Iris pigment epithelial cell (primary cell): ENCODE measurements at places on chromosomes 5 and 9.

GRCh38 chr5:149426931-149427330 is 47.8 kb upstream of the IL17B start:
- peak; percentile 51 for DNase-seq

GRCh38 chr5:154369682-154370081 is 76.1 kb upstream of the SAP30L start:
- peak; percentile 62 for DNase-seq

- DNase-seq = peak; percentile 80
Observed at GRCh38 chr9:88458716-88459465, 70.6 kb downstream of the SPIN1 start.

DNA sequence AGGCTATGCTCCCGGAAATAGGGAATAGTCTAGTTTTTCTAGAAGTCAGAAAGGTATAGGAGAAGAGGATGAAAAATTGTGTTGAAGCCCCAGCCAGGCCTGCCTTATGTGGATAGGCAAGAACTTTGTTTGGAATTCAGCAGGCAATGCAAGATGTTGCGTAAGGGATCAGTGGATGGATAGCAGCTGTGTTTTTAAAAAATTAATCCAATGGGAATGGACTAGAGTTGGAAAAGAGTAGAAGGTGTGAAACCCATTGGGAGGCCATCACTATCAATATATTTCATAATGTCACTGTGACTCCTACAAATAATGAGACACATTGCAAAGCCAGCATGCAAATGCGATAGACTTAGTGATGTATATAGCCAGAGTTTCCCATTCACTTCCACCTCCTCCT is 281.9 kb downstream of the MARCHF11 start:
- no peak for DNase-seq

- no peak for DNase-seq
Observed at GRCh38 chr5:72324189-72324825, 4.1 kb downstream of the PTCD2 start.

GRCh38 chr9:80791836-80792235 is 897.5 kb downstream of the TLE1 start:
- DNase-seq = no peak

GRCh38 chr5:66870708-66871107 is 274.5 kb downstream of the MAST4 start:
- DNase-seq = no peak
